ENCODE measurements at places on chromosomes 11 and 22.

DNA sequence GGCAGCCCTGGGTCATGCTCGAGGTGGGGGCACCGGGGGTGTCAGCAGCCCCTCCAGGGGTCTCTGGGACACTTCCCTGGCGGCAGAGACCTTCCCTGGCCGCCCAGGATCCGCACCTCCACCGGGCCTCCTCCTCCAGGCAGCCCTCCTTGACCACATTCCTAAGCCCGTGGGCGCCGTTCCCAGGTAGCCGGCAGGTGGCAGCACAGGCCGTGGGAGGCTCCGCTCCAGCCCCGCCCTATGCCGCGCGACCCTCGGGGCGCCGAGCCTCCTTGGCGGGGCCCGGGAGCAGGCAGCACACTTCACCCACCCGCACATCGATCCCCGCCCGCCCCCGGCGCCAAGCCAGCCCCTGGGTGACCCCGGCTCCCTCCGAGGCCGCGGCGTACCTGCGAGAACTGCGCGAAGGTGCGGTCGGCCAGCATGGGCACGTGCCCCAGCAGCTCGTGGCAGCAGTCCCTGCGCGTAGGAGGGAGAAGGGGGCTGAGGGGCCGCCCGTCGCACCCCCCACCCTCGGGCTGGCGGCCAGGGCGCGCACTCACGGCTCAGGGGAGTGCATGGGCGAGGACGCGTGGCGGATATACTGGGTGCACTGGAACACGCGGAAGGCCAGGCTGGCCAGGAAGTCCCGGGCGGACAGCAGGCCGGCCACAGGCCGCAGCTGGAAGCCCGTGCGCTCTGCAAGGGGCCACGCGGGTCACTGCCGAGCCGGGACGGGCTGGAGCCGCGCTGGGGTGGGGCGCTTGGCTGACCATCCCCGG, 5.3 kb upstream of the INS start:
- peak; percentile 77 for DNase-seq

GRCh38 chr11:109405671-109406070, 16.3 kb upstream of the C11orf87 start:
- no peak for DNase-seq

DNA sequence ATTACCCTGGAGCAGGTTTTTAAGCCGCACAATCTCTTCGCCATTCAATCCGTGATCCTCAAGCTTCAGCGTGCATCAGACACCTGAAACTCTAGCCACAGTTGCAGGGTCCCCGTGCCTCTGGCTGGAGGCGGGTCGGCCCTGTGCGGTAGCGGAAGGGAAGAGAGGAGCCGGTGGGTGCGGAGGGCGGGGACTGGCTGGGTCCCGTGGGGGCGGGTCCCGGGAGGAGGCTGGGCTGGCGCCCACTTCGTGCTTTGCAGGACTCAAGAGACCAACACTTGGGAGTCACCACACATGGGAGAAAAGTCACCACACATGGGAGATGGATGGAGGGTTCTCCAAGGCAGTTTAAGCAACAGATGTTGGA, 772 bp downstream of the C22orf15 start:
- DNase-seq = no peak

- DNase-seq = no peak
These were observed 5.2 kb downstream of the TMEM138 start for GRCh38 chr11:61367406-61367805.

- DNase-seq = no peak
These were observed 37.7 kb downstream of the RTN3 start for GRCh38 chr11:63719001-63719400.

DNA sequence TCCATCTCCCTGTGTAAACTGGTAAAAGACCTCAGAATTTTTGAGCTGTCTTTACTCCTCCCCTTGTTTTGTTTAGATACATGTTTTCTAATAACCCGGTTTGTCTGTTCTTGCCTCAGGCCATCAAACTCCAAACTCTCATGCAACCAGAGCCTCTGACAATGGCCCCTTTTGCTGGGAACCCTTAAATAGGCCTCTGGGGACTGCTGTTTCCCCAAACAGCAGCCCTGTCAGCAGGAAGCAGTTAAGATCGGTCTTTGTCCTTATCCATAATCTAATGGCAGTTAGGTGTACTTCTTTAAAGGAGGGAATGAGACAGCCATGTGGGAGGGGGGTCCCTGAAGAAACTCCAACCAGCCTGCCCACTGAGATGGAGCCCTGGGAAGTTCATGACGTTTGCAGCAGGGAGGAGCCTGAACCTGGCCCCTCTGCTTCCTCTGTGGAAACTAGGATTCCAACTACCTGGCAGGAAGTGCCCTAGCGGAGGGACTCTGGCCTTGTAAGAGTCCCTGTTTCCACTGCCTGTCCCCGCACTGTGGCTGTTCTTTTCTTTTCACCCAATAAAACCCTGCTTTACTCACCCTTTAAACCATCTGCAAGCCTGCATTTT, 1354.4 kb downstream of the LRRC4C start:
- DNase-seq = no peak

DNA sequence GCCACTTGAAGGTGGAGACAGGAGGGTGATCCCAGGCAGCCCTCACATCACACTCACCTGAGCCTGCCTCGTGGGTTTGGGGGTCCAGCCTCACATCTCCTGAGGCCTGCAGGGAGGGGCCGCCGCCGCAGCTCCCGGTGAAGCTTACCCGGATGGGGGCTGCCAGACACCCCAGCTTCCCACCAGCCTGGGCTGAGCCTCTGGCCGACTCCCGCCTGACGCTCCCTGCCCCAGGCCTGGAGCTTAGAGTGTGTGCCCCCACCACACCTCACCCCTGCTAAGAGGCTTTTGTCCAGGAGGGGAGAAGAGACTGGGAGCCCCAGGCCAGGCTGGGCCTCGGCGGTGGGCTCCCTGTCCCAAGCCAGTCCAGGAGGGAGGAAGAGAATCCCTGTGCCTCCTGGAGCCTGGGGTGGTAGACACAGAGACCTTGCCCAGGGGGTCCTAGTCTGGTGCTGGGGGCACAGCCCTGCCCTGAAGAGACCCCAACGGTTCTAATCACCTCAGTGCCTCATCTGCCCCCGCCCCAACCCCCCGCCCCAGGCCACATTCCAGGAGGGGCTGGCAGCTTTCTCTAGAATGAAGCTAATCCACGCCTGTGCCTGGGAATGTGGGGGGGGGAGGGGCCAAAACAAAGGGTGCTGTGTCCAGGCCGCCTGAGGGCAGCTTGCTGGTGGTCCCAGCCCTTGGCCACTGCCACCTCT, at the start of gene SLC16A8:
TSS of gene SLC16A8 (minus strand) at position 254 of the 701 bp plus-strand sequence. CDS start 1,311 bp downstream, outside the sequence.
- DNase-seq = peak; percentile 84

GRCh38 chr22:45460288-45461109, 42.2 kb upstream of the FBLN1 start:
- DNase-seq = no peak

- DNase-seq = no peak
These were observed 303.6 kb downstream of the SOX6 start for GRCh38 chr11:16052750-16053149.

DNA sequence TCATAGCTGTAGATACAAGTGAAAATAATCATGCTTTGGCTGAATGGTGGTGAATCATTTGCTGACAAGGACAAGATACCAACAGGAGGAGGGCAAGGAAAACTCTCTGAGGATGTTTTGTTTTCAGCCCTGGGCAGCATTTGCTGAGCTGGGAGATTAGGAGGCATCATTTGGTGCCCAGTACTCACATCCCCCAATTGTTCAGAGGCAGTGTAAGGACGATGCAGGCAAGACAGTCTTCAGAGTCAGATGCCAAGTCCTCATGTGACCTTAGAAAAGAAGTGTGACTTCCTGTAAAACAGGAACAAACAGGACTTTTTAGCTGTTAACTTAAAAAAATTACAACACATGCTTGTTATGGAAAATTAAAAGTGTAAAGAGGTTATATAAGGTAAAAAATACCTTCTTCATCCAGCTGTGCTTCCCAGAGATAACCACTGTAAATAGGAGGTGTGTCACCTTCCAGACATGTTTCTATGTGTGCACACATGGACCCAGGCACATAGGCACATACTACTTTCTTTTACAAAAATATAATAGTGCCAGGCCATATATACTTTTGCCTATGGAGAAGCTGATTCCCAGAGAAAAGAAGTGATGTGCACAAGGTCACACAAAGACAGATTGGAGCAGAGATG, 18.0 kb downstream of the CNTF start:
- no peak for DNase-seq

DNA sequence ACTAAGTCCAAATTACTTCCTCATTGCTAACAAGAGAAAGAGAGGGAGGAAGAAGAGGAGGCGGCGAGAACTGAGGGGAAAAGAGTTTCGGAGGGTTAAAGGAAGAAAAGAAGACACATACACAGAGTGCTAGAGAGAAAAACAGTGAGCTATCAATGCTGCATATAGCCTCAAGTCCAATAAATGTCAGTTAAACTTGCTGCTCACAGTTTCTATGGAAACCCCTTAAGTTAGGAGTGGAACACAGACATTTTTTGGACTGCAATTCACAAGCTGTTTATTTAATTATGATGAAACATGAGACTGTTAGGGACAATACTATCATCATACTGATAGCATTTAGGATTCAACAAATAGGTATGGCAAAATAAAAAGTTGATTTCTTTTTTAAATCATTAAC, 1320.4 kb downstream of the LRRC4C start:
- no peak for DNase-seq

- no peak for DNase-seq
These were observed 16.1 kb downstream of the ALKBH8 start for GRCh38 chr11:107549253-107549953.

DNA sequence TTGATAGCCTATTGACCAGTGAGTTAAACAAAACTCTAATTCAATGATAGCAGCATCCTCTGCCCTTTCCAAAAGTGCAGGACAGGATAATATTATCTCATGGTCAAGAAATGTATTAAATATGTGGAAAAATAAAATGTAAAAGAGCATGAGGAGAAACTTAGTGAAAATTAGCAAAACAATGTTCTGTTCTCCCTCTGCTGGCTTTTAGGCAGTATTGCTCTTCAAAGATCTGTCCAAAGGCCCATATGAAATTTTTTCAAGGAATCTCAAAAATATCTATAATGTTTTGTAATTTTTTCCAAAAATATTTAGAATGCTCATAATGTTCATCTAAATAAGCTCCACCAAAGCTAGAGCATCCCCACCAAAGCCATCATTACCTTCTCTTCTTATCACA, 8.3 kb upstream of the ARL14EP start:
- DNase-seq = no peak

DNA sequence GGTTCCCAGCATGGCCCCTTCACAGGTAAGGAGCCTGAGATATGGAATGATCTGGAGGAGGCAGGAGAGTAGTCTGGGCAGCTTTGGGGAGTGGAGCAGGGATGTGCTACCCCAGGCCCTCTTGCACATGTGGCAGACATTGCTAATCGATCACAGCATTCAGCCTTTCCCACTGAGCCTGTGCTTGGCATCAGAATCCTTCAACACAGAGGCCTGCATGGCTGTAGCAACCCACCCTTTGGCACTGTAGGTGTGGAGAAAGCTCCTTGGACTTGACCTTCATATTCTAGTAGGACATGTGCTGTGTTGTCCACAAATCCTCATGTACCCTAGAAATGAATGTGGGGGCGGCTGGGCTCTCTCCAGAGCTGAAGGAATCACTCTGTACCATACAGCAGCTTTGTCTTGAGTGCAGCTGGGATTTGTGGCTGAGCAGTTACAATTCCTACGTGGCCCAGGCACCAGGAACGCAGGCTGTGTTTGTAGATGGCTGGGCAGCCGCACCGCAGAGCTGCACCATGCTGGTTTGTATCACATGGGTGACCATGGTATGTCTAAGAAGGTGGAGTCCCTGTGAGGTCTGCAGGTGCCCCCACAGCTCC, 21.8 kb upstream of the PPP6R3 start:
- no peak for DNase-seq

DNA sequence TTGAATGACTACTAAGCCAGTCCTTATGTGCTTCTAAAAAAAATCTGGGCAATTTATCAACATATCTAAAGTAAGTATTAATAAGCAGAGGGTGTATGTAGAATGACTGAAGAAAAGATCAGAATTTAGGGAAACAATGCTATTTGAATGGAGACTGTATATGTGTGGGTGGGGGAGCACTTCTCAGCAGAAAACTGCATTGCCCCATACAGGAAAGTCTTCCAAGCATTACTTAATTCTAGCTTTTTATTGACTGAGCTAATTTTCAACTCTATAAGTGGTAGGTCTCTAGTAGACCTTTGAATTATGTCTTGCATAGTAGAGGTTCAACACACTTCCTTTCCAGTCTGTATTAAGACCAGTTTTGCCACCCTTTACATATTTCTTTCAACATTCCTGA, 41.7 kb downstream of the CASP12 start:
- no peak for DNase-seq

DNA sequence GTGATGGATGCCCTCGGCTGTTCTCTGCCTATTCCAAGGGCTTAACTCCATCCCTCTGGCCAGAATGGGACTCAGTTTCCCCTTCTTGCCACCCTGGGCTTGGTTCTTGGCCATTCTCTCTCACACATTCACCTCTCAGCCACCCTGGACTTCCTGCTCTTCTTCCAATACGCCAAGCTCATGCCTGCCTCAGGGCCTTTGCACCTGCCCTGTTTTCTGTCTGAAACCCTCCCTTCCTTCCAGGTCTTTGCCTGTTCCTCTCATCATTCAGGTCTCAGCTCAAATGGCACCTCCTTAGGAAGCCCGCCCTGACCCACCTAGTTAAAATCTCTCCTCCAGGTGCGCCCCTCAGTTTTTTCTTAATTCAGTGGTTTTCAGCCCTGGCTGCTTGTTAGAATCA, 76.6 kb upstream of the TP53I11 start:
- DNase-seq = peak; percentile 21

DNA sequence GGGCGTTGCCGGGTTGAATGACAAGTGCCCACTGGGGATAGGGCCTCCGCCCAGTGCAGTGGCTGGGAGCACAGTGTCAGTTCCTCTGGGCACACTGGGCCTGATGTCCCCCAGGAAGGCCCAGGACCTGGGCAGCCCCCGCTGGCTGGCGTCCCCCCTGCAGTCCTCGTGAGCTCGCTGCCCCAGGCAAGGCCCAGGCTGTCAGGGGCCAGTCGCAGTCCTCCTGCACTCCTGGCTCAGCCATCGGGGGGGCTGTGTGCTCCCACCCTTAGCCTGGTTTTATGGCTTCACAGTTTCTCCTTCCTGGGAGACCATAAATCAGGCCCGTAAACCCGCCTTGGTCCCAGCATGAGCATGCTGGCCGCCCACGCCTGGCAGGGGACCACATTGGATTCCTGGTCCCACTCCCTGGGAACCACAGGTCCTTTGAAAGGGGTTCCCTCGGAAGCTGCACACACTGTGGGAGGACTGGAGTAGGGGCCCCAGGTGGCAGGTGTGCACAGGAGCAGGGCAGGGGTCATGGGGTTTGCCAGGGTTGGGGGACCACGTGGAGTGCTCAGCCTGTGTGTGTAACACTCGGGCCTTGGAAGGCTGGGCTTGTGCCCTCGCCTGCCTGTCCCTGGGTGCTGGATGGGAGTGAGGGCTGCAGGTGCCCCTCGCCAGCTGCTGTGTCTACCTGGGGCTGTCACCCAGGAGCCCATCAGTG, 113.6 kb downstream of the KCNQ1OT1 start:
- no peak for DNase-seq
